Kidney glomerular epithelial cell (primary cell): ENCODE measurements at places on chromosomes 12 and 14.

DNA sequence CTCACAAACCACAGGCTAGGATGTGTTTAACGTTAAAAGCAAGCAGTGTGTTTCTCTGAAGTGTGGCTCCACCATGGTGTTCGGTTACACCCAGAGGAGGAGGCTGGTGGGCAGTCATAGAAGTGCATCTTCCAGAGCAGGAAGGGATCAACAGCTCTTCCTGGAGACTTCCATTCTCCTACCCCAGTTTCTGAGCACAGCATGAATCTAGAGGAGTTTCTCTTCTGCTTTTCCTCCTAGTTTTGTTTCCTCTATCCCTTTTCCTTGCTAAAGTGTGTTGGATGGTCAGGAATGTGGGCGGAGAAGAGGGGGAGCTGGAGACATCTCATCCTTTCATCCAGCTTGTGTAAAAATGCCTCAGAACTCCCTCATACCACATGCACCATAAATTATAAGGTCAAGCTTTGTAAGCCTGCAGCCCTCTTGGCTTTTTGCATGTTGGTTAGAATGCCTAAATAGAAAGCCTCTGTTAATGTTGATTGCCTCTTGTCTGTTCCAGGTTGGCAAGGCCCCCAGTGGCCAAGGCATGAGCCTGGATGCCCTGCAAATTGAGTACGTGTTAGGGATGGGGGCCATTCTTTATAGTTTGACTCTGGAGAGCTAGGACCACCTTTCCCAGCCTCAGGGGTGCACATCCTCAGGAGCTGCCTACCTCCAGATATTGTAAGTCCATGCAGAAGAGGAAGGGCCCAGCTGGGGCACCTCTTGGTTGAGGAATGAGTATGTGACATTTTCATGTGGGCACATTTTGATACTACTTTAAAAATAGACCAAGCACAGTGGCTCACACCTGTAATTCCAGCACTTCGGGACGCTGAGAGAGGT, 4.0 kb upstream of the CKAP4 start:
- DNase-seq, result peak; percentile 77

DNA sequence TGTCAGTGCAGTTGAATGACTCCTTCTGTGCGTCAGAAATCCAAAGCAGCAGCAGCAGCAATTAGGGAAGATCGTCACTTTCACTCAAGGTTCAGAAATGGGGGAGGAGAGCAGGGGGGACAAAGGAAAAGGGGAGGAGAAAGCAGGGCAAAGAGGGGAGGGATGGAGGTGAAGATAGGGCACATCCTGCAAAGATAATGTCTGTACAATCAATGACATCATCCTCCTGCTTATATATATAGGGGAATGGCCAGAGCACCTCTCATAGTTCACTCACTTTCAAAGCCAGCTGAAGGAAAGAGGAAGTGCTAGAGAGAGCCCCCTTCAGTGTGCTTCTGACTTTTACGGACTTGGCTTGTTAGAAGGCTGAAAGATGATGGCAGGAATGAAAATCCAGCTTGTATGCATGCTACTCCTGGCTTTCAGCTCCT, at the start of gene NTS:
TSS of gene NTS (plus strand) at position 265 of the 431 bp plus-strand sequence. CDS start at position 374, 109 bp downstream.
- DNase-seq, result no peak

DNA sequence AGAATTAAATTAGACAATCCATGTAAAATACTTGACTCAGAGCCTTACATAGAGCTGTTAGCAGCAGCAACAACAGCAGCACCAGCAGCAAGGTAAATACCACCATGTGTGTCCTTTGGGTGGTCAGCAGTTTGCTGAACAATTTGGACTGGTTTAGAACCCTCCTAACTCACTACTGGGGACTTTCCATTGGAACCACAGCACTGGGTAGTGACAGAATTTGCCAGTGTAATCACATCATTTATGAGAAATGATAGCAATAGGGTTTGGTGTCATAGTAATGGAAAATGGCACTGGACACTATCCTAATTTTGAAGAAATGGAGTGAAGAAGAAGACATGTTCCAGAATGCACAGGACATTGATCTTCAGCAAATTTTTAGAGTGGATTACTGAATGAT, 392.8 kb downstream of the RAD51B start:
- DNase-seq, result no peak

DNA sequence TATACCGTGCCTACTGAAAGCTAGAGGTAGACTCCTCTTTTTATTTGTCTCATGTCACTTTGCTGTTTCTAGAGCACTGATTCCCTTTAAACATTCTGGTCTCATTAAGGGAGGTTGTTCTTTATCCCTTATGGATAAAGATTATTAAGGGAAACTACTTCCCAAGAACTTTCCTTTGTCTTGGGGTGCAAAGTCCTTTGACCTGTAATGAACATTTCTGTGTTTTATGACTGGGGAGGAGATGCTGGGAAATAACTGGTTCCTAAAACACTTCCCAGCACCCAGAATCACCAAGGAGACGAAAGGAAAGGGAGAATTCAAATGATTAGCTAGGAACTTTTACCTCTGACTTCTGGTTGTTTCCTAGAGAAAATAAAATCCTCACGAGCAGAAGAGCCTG, 63.2 kb upstream of the ACTN1 start:
- no peak for DNase-seq

DNA sequence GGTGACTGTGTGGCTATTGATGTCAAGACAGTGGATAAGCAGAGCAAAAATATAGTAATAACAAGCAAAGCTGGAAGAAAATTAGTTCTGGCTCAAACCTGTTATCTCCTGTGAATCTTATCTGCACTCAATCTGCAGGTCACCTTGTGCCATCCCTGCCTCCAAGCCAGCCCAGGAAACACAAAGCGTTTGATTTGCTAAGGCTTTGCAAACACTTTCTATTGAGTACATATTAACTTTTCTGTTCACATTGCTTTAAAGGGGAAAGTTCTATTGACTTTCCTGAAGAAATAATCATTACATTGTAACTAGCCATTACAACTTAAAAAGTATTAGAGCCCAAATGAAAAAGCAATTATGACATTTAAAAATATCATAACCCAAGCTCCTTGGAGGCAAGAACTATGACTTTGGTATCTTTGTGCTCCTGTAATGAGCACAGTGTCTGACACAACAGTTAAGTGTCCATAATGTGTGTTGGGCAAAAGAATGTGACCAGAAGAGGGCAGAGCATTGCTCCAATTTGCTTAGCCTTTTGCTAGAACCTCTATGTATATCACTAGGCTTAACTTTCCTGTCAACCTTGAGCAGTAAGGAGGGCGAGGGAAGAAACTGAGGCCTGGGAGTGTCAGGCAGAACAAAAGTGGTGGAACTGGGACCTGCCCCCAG, 24.7 kb downstream of the SERPINA3 start:
- DNase-seq, result no peak

- no peak for DNase-seq
Observed at GRCh38 chr12:132423820-132424645, 65.9 kb upstream of the FBRSL1 start.
